Fibroblast of skin of left biceps (primary cell): ENCODE measurements at places on chromosomes 13 and 19.

- DNase-seq: no peak
These were observed 72.4 kb upstream of the EDNRB start for GRCh38 chr13:77991003-77991402.

DNA sequence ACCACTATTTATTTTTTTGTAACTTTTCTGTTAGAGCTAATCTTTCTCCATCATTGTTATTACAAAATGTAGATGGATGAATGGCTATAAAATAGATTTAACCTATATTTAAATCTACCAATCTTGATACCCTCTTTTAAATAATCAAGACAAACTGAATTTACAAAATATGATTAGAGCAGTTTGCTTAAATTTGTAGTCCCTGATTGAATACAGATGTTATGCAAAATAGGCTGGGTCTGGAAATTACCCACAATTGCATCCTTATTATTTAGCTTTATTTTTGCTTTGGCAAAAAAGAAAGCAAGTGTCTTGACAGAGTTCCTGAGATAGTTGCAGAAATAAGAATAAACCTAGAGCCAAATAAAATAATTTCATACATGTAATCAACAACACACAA, 352.8 kb downstream of the KLF12 start:
- no peak for DNase-seq

GRCh38 chr19:3897936-3898335, 17.5 kb downstream of the ATCAY start:
- no peak for DNase-seq

- no peak for DNase-seq
These were observed 172.4 kb downstream of the VWA8 start for GRCh38 chr13:41788552-41788951.

DNA sequence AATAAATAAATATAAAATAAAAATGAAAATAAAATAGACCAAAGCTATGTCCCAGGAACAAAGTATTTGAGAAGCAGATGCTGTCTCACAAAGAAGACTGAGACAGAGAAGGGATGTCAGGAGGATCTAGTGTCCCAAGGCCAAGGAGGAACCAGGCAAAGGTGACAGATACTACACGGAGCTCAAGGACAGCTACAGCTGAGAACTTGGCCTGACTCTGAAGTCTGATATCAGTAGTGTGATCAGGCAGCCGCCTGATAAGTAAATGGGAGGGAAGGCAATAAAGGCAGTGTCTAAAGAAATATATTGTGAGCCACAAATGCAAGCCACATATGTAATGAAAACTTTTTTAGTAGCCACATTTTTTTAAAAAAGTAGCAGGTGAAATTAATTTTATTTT, 20.4 kb upstream of the NANOS3 start:
- DNase-seq: no peak

DNA sequence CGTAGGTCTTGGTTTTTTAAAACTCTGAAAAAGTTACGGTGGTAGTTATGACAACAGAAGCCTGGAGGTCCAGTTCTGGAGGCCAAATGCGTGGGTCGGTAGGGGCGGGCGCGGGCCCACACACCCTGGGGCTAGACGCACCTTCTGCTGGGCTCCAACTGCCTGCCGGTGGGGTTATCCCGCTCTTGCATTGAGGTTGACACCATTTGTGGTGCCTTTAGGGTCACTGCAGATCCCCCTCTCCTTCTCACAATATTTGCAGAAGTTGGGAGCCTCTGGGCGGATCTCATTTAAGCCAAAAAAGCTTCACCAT, 81.6 kb downstream of the CHST8 start:
- DNase-seq: no peak

DNA sequence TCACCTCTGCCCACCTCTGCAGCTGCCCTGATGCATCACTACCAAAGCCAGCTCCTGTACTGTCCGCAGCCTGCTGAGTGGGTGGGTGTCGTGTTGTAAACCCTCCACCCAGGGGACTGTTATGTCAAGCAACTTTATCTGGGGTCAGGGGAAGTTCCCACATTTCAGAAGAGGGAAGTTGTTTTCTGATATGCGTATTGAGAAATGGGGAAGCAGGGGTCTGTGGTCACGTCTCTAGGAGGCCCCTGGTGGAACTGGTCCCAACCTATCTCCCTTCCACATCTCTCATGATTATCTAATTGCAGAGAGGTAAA, 31.2 kb downstream of the CLEC17A start:
- no peak for DNase-seq

GRCh38 chr19:43812688-43813087, 10.4 kb upstream of the LYPD5 start:
- no peak for DNase-seq

DNA sequence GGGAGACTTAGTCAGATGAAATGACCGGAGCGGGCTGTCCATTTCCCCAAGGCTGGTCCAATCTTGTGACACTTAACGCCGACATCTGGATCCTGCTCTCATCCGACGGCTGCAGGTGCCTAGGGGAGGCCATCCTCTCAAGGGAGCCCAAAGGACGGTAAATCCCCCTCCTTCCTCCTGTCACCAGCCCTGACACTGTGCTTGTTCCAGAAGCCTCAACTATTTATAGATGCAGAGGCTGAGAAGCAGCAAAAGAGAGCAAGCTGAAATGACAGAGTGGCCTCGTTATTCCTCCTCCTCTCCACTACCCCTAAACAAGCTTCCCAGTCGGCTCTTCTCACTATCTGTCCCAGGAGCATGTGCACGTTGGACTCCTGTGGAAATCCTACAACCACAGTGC, 533.7 kb downstream of the LIG4 start:
- DNase-seq: no peak

GRCh38 chr19:30812099-30812678, 440.0 kb downstream of the ZNF536 start:
- no peak for DNase-seq

DNA sequence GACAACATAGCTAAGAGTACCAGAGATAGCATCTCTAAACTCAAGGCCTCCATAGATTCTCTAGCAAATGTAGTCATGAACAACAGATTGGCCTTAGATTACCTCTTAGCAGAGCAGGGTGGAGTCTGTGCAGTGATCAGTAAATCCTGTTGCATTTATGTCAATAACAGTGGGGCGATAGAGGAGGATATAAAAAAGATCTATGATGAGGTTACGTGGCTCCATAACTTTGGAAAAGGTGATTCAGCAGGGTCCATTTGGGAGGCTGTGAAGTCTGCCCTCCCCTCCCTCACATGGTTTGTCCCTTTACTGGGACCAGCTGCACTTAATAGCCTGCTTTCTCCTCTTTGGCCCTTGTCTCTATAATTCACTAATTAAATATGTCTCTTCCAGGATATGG, 1.4 kb downstream of the ERVV-1 start:
- DNase-seq: no peak

GRCh38 chr13:22198641-22199217, 527.9 kb downstream of the FGF9 start:
- no peak for DNase-seq

DNA sequence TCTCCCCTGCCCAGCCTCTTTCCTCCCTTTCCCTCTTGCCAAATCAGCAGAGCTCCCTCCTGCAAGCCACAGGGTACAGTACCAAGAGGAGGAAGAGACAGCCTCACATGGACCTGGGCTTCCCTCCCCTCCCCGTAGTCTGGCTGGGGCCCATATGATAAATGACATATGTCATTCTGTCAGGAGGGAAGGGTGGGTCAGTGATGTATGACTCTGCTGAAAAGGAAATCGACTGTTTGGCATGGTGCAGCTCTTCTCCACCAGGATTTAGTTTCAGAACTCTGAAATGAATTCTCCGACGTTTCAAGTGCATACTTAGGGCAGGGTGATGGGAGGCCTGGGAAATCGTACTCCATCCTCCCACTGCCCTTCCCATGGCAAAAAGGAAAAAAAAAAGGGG, 9.8 kb downstream of the TSHZ3 start:
- no peak for DNase-seq

GRCh38 chr13:30457306-30457891, 8.3 kb downstream of the HMGB1 start:
- DNase-seq: no peak

DNA sequence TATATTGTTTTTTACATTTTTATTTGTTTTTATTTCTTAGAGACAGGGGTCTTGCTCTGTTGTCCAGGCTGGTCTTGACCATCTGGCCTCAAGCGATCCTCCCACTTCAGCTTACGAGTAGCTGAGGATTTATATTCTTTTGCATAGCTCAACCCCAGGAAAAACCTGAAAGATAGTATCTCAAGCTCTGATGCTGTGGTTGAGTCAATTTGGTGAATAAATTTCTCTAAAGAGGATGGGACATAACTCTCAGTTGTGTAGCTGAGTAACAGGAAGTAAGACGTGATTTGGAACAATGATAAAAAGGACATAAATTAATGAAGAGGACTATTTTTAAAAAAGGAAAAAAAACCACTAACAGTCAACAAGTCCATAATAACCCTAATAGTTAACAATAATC, 79.8 kb upstream of the TNFSF11 start:
- DNase-seq: no peak

- DNase-seq: no peak
These were observed 50.9 kb downstream of the IRS2 start for GRCh38 chr13:109735436-109735966.

- no peak for DNase-seq
These were observed 29.6 kb upstream of the CACTIN start for GRCh38 chr19:3656073-3656746.

DNA sequence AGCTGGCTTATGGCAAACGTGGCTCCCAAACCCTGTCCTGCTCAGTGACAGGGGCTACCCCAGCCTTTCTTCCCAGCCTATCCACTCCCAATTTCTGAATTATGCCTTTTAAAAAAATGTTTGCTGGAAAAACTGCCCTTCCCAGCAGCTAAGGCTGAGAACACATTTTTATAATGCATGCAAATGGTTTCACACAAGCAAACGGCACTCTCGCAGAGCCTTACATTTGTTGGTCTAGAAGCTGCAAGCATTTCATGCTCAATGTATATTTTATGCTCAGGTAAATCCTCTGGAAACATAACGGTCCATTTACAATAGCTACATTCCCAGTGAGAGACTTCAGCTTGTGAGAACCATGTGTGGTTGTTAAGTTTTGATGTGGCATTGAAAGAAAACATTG, 61.4 kb downstream of the SLC7A1 start:
- DNase-seq: no peak

DNA sequence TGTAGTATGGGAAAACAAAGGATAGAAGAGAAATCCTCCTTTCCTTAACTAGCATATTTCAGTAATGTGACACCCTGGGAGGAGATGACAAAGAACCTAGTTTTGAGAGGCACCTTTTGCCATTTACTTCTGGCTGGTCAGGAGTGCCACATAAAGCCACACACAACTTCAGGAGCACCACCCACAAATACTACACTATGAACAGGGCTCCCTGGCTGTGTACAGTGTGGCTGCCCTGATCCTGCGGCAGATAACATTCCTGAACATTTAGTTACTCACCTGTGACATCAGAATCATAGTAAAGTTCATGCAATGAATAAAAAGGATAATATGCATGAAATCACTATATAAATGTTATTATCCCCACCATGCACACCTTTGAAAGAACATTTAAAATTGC, 17.4 kb upstream of the IRS2 start:
- no peak for DNase-seq

GRCh38 chr19:13909430-13909829, 3.4 kb downstream of the CC2D1A start:
- no peak for DNase-seq
